ENCODE measurements at places on chromosomes 5 and 9. TPM values are rescaled to one million over a fixed set of nuclear protein-coding genes. Genes with fewer than 3 reads are reported as not detected.

GRCh38 chr5:111227226-111227782, 3.1 kb downstream of the CAMK4 start:
- peaks cover 4% of the 10 kb centered on the region for H3K27me3 ChIP-seq
- H3K36me3 ChIP-seq, result no peaks in the 10 kb centered on the region
- no peaks in the 10 kb centered on the region for H3K4me1 ChIP-seq
- no peak for DNase-seq
- no peak overlapping the region for H3K27ac ChIP-seq

Gene MYOZ3
- not detected for total RNA-seq

DNA sequence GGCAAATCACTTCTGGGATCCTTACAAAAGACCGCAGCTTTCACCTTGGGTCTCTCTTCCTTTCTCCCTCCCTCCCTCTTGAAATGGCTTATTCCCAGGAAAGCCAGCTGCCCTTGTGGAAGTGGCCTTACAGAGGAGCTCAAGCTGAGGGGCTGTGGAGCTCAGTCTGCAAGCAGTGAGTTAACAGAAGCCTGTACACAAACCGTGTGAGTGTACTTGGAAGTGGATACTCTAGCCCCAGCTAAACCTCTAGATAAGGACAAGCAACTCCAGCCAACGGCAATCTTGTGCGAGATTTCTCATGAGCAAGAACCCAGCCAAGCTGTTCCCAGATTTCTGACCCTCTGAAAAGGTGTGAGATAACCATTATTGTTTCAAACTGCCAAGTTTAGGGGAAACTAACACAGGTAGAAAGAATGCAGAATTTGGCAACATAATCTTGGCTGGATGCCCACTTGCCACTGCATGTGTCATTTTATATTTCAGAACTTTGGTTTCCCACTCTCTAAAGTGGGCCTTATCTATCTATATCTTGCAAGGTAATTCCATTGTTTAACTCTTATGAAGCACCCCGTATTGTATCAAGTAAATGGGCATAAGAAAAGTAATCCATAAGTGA, 85.6 kb downstream of the CDH18 start:
- H3K4me1 ChIP-seq, result no peaks in the 10 kb centered on the region
- no peak overlapping the region for H3K27ac ChIP-seq
- H3K36me3 ChIP-seq, result no peaks in the 10 kb centered on the region
- H3K27me3 ChIP-seq, result no peaks in the 10 kb centered on the region
- DNase-seq, result no peak

DNA sequence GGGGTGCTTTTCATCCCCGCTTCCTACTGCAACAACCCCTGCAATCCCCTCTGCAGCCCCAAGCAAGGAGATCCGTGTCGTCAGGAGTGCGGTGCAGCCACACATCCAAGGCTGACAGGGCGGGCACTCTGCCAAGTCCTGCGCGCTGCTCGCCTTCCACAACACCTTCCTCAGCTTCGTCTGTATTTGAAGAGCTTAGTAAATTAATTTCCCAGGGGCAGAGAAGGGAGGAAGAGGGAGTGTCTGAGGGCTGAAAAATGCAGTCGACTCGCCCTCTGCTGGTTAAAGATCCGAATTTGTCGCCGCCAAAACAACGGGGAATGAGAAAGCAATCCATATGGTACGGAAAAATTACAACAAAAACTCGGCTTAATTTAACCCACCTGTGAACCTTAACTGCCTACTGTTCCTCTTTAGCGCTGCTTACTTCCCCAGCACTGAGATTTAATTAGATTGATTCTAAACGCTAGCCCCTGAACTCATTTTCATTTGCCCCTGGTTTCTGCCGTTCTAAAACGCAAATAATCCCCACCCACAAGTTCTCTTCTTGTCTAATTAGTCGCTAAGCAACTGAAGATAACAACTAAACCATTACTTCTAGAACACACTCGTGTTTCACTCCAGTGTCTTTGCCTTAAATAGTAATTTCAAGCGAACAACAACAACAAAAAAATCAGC, 10.9 kb upstream of the PCDHB1 start:
- no peaks in the 10 kb centered on the region for H3K36me3 ChIP-seq
- no peak overlapping the region for H3K27ac ChIP-seq
- H3K4me3 ChIP-seq, result peak overlapping the region; percentile 36
- H3K27me3 ChIP-seq, result peaks cover 7% of the 10 kb centered on the region
- H3K4me1 ChIP-seq, result no peaks in the 10 kb centered on the region

DNA sequence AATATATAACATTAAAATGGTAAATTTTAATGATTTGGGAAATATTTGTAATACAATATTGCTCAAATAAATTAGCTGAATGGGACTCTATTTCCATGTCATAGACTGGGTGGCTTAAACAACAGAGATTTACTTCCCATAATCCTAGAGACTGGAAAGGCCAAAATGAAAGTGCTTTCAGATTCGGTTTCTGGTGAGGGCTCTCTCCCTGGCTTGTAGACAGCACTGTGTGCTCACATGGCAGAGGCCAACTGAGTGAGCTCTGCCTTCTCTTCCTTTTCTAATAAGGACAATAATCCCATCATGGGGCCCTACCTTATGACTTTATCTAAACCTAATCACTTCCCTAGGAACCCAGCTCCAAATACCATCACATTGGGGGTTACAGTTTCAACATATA, 196.2 kb downstream of the MARCHF11 start:
- H3K27ac ChIP-seq, result no peak overlapping the region
- DNase-seq, result no peak
- no peaks in the 10 kb centered on the region for H3K36me3 ChIP-seq
- no peak overlapping the region for H3K4me3 ChIP-seq

Gene ANKRD34B
- total RNA-seq, result not detected
